CD4-positive, alpha-beta memory T cell (primary cell): ENCODE measurements at places on chromosomes 4 and X. TPM values are rescaled to one million over a fixed set of nuclear protein-coding genes. Genes with fewer than 3 reads are reported as not detected.
A peak's percentile ranks its signal among the peaks of the same experiment; 100 is the strongest.

The CXCR3 gene
- 28.5 TPM for total RNA-seq

DNA sequence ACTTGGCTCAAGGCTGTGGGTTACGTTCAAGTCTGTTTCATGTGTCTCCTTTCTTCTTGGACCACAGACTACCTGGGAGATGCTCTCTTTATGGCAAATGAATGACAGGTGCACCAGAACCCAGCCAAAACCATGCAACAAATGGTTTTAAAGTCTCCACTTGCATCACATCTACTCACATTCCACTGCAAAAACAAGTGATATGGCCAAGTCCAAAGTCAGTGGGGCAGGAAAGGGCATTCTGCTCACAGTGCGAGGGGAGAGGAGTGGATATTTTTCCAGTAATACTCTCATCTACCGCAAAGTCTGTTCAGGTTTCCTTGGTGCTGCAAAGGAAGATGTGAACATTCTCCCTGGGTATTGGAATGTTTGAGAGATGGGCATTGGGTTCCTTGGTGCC, 120.5 kb downstream of the UCHL1 start:
- DNase-seq: no peak

- DNase-seq: peak; percentile 10
Observed at GRCh38 chrX:63350465-63350877, 661 bp downstream of the SPIN4 start.

- DNase-seq: no peak
Observed at GRCh38 chr4:7653510-7654369, 219.0 kb upstream of the PSAPL1 start.

DNA sequence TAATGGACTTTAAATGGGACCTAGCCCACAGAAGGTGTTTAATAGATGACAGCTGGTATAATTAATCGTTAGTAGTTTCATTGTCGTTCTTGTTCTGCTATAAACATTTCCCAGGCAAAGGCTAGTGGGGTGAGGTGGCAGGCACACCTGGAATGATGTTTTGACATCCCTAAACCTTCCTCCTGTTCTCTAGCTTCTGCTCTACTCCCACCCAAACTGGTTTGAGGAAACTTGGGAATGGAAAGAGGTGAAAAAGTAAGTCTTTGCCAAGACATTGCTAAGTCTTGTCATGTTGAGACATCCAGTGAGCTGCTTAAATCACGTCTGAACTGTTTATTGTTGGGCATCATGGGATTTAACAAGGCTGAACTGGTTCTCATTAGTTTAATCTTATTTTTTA, 37.5 kb downstream of the CHRNA9 start:
- DNase-seq: no peak
